ENCODE measurements at places on chromosomes 5 and 9.
A peak's percentile ranks its signal among the peaks of the same experiment; 100 is the strongest.

DNA sequence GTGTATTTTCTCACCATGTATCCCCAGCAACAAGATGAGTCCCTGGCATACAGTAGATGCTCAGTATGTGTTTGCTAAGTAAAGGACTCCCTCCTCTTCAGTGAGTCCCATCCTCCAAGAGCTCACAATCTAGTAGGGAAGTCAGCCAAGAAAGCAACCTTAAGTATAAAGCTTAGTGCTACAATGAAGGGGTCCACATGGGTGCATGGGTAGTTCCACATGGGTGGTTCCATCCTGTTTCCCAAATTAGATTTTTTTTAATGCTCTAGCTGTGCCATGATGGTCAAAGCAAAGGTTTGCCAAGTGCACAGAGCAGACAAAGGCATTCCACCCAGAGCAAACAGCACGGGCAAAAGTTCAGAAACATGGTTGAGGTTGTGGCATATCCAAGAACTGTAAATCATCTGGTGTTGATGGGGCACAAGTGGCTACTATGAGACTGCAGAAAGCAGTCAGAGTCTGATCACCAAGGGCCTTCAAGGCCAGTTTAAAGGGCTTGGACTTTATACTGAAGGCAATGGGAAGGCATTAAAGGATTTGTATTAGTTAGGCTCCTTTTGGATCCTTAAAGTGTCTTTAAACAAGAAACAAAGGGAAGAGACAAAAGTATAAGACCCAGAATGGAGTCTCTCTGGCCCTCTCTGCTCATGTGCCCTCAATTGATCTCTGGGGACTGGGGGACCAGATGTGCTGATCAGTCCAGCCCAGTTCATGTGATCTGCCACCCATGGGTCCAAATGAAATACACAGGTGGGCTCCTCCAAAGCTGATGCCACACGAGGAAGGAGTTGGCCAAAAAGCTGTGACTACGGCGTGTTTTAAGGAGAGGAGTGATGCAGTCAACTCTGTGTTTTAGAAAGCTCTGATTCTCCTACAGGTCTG is 9.0 kb upstream of the CPLX2 start:
- DNase-seq, result no peak

GRCh38 chr5:14114615-14115251 is 28.4 kb upstream of the TRIO start:
- DNase-seq, result no peak

DNA sequence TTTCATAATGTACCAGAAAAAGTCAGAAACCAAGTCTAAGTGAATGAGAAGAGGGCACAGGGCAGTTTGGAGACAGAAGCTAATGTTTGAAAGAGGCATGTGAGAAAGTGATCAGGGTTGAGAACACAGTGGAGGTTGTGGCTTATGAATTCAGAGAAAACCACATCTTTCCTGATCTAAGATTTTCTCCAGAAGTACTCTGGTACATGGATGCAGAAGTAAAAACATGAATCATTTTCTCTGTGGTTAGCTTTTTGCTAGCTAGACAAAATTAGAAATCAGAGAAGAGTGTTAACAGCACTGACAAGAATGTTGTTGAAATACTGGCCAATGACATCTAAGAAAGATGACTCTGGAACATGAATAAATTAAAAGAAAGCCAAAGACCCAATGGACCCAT is 541.1 kb downstream of the DNAH5 start:
- no peak for DNase-seq

DNA sequence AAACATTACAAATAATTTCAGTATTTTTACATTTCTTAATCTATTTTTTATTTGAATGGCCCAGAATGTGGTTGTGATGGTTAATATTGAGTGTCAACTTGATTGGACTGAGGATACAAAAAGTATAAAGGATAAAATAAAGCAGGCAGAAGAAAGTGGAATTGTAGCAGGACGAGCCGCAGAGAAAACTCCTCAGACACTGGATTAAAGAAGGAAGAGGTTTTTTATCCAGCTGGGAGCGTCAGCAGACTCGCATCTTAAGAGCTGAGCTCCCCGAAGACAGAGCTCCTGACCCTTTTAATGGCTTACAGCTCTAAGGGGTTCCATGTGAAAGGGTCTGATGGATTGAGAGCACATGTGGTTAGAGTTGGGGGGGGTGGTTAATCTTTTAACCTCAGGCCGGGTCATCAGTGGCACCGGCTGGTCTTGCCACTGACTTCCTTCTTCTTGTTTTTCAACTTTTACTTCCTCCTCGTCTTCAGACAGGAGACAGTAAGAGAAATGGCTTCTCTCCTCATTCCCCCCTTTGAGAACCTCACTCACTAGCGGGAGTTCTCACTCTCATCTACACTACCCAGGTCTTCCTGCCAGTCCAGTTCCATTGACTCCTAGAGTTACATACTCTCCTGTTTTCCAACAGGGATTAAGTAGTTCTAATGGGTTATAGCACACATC is 80.0 kb downstream of the TMEM161B start:
- no peak for DNase-seq

DNA sequence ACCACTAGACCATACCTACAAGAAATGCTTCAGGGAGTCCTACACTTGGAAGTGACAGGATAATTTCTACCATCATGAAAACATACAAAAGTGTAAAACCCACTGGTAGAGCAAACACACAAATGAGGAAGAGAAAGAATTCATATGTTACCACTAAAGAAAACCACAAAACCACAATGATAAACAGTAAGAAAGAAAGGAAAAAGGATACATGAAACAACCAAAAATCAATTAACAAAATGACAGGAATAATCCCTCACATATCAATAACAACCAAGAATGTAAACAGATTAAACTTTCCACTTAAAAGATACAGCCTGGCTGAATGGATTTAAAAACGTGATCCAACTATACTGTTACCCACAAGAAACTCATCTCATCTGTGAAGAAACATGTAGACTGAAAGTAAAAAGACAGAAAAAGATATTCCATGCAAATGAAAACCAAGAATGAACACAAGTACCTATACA is 83.4 kb downstream of the LPAR1 start:
- DNase-seq, result no peak

GRCh38 chr5:23025629-23026233 is 172.6 kb upstream of the CDH12 start:
- DNase-seq, result no peak

- DNase-seq, result peak; percentile 90
These were observed 19.3 kb upstream of the CAMSAP1 start for GRCh38 chr9:135926402-135927194.

GRCh38 chr5:135264451-135265440 is 134.3 kb downstream of the MACROH2A1 start:
- DNase-seq, result no peak

DNA sequence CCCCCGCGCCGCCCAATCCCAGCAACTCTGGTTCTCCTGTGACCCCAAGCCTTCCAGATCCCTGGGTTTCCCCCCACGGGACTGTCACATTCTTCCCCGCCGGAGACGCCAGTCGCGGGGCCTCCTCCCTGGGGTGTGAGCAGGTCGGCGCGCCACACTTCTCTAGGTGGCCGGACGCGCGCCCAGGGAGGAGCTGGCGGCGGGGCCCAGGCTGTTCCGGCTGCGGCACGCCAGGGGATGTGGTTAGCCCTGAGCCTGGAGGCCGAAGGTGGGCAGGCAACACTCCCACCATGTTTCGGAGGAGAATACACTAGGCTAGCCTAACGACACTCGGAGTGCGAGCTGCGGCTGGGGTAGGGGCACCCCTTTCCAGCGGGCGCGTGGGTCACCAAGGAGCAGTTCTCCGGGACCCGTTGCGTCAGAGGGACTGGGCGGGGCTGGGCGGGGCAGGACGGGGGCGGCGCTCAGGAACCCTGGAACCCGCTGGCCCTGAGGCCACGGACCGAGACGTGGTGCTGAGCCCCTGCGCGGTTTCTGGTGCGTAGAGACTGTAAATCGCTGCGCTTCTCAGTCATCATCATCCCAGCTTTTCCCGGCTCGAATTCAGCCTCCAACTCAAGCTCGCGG is at the start of gene SLC27A6:
Gene SLC27A6, plus strand, starts transcription at position 478 of the 627 bp plus-strand sequence. CDS start 650 bp downstream, outside the sequence.
- DNase-seq, result no peak

DNA sequence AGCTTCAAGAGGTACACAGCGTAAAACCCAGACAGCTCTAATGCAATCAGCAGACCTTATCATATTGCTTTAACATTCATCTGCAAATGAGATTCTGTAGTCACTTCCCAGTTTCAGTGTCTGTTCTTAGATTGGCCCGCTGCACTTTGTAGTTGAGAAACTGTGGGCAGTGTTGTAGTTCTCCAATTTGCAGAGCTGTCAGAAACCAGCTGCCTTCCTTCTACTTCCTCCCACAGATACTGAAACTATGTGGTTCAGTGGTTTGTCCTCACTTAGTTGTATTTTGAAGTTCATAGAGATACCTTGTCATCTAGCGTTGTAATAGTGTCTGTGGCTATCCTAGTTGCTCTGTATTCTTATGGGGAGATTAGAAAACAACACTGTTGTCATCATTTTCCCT is 39.6 kb upstream of the TRIM36 start:
- DNase-seq, result peak; percentile 94

DNA sequence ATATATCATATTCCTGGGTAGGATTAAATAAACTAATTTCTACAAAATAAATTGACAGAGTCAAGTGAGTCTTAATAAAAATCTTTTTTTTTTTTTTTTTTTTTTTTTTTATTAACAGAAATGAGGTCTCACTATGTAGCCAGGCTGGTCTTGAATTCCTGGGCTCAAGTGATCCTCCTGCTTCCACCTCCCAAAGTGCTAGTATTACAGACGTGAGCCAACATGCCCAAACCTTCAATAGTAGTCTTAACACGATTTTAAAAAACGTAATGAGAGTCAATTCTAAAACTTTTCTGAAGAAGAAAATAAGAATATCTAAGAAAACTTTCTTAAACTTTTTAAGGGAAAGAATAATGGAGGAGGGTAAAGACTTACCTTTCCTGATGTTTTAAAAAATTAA is 84.2 kb downstream of the YIPF5 start:
- no peak for DNase-seq

- no peak for DNase-seq
These were observed 73.1 kb downstream of the FEM1C start for GRCh38 chr5:115471345-115472063.

GRCh38 chr5:15082096-15082495 is 210.5 kb upstream of the ANKH start:
- no peak for DNase-seq

GRCh38 chr5:143064676-143065075 is 294.5 kb downstream of the ARHGAP26 start:
- peak; percentile 78 for DNase-seq

- no peak for DNase-seq
These were observed 53.7 kb downstream of the MARCHF3 start for GRCh38 chr5:126976520-126977172.

GRCh38 chr5:111734597-111734996 is 22.4 kb downstream of the NREP start:
- no peak for DNase-seq

GRCh38 chr9:38671748-38672147 is 48.2 kb downstream of the FAM240B start:
- no peak for DNase-seq

DNA sequence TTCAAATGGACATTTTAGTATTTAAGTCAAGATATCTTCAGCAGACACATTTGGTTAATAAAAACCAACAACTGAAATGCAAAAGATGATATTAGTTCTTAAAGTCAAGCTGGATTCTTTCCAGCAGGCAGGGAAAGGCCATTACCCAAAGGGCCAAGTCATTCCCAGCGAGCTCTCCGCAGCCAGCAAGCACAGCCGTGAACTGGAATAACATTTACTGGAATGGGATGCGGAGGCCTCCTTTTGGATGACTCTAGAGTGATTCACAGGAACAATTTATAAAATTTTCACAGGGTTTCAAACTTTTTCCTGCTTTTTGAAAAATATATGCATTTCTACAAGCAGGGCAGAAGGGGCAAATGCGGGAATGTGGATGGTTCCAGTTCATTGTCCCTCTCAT is 76.6 kb upstream of the DAB2 start:
- DNase-seq, result no peak

- peak; percentile 56 for DNase-seq
These were observed 5.8 kb upstream of the SNAPC3 start for GRCh38 chr9:15416880-15417279.

GRCh38 chr9:7115606-7116005 is 357.8 kb downstream of the KDM4C start:
- no peak for DNase-seq

- DNase-seq, result peak; percentile 25
These were observed 30.9 kb downstream of the GALNT10 start for GRCh38 chr5:154221371-154221896.

GRCh38 chr5:33891788-33892619 is at the start of gene ADAMTS12:
TSS of gene ADAMTS12 (minus strand) at chr5:33891990. CDS start at chr5:33891856, 134 bp downstream.
- DNase-seq, result no peak

DNA sequence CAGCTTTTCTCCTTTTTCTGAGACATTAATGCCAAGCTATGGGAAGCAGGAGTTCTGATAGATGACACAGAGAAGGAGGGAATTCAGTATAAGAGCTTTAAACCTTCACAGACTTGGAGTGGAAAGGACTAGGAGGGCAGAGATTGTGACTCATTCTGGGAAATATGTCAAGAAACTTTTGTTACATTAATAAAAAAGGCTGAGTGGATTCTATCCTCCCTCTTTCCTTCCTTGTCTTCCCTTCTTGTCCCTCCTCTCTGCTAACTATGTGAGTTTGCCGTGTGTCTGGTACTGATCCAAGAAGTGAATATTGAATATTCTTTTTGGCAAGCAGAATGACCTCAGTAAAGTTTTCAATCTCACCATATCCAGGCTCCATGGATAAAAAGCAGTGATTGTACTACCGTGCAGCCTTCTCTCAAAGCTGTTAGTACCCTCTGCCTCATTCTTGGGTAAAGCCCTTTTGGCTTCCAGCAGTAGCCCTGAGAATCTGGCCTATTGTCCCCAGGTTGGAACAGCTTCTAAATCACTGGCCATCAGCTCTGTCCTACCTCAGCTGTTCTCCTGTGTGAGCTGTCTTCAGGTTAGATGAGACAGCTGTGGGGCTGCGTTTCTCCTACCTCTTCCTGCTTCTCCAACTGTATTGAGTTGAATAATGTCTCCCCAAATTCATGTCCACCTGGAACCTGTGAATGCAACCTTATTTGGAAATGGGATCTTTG is 73.9 kb downstream of the ATG10 start:
- no peak for DNase-seq

- DNase-seq, result no peak
These were observed 55.1 kb downstream of the PTCH1 start for GRCh38 chr9:95461448-95462248.

GRCh38 chr5:138230261-138230660 is 17.1 kb upstream of the CDC23 start:
- no peak for DNase-seq

DNA sequence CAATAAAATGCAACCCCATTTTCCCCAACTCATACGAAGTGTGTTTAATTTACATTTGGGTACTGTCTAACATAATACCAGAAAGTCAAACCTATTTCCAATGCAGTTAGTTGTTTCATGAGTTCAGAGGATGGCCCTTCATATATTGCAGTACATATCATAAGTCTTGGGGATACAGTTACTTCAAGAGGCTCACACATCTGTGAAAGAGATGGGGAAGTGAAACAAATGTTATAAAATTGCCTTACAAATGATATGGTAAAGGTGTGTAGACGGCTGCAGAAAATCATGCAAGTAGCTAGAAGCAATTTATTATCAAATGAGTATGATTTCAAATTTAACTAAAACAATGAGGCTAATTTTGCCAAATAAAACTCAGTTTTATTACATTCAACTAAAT is 219.0 kb upstream of the CDH12 start:
- DNase-seq, result no peak

GRCh38 chr9:16884952-16885513 is 14.6 kb upstream of the BNC2 start:
- DNase-seq, result peak; percentile 73
